ENCODE measurements at places on chromosomes 11 and 22.
A peak's percentile ranks its signal among the peaks of the same experiment; 100 is the strongest.

- DNase-seq = peak; percentile 51
These were observed 14.3 kb downstream of the BIRC2 start for GRCh38 chr11:102361086-102362031.

DNA sequence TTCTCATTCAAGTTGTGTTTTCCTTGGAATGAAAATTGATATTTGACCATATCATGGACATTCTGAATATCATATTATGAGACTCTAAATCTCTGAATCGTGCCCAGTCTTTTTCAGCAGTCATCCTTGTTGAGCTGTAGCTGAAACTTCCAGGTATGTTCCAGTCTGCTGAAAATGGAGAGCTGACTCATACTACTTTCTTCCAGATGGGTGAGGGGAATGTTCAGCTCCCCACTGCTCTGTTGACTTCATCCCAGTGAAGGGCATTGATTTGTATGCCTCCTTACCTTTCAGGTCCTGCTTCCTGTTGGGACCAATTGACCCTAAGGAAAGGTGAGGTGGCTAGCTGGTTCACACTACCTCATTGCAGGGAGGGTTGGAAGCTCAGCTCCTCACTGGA is 3.5 kb downstream of the OR5P2 start:
- DNase-seq = no peak

DNA sequence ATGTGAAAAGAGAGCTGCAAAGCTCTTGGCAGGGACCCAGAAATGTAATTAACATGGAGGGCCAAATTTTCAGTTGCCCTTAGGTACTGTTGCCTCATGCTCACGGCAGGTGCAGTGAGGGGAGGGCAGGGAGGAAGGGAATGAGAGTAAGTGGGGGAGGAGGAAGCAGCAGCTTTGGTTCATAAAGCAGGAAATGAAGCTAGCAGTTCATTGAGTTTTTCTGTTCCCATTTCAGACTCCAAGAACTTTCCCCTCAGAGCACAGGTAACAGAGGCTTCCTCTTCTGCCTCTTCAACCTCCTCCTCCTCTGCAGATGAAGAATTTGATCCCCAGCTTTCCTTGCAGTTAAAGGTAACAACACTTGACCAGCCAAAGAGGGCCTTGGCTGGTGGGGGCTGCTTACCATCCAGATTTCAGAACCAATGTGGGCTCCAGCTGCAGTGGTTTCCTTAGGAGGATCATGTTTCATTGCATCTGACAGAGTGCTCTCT is 57.9 kb upstream of the PARVA start:
- DNase-seq = no peak

DNA sequence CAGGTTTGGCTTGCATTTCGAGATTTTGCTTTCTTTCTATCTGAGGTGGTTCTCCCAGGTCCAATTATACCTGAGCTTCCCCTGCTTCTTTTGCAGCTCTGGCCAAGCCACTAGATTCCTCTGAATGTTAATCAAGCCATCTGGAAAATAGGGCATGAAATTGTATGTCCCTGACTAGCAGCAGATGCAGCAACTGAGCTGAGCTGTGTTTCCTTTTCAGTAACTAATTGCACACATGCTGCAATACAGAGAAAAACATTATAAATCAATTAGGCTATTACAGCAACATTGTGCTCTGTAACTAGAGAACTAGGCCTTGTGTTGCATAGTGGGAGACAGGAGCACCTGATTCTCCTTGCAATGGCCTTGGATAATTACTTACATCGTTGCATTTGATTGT is 408.3 kb downstream of the ETS1 start:
- no peak for DNase-seq

DNA sequence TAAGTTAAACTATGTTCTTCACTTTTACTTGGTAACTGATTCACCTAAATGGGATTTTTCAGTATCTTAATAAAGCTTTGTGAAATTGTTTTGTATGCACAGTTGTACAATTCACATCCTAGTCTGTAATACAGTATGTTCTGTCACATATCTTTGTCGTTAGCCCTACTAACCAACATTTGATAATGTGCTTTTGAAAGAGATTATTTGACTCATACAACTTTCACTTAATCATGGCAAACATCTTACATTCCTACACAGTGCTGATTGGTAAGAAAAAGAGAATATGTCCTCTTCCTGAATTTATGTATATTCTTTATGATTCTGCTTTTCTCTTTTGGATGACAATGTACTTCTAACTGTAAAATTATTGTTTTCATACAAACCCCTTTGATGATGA is 234.5 kb downstream of the METTL15 start:
- no peak for DNase-seq

GRCh38 chr11:19987331-19987801 is 172.9 kb downstream of the DBX1 start:
- no peak for DNase-seq

DNA sequence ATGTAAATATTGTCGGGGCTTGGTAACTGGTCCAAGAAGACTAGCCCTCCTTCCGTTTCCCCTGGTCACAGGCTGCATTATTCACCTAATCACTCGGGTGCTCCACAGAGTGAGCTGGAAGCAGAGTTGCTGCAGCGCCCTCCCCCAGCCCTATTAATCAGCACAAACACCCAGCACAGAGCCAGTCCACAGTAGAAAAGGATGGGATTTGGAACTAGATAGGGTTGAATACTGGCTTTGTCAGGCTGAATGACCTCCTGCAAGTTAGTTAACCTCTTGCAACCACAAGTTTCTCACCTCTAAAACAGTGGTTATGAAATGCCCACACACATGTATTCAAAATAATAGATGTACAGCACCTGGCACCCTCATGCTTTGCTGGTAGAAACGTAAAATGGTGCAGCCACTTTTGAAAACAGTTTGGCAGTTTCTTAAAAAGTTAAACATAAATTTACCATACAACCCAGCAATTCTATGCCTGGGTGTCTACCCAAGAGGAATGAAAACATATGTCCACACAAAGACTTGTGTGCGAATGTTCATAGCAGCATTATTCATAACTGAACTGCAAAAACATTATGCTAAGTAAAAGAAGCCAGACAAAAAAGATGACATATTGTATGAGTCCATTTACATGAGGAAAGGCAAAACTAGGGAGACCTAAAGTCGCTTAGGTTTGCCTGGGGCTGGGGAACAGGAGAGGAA is 31.7 kb upstream of the APLP2 start:
- no peak for DNase-seq

DNA sequence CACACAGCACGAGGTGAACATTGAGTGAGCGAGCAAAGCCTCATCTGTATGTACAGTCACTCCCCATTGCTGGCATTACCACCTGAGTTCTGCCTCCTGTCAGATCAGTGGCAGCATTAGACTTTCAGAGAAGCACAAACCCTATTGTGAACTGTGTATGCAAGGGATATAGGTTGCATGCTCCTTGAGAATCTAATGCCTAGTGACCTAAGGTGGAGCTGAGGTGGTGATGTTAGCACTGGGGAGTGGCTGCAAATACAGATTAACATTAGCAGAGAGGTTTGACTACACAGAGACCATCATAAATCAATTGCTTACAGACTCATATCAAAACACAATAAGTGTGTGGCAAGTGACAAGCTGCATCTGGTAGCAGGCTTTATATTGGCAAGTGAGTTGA is 262.5 kb upstream of the ANO5 start:
- no peak for DNase-seq

Data from activated gamma-delta T cell treated with Interleukin-2 at 50 U/mL for 16 hours (primary cell).